ENCODE measurements at places on chromosomes 6 and 20.

DNA sequence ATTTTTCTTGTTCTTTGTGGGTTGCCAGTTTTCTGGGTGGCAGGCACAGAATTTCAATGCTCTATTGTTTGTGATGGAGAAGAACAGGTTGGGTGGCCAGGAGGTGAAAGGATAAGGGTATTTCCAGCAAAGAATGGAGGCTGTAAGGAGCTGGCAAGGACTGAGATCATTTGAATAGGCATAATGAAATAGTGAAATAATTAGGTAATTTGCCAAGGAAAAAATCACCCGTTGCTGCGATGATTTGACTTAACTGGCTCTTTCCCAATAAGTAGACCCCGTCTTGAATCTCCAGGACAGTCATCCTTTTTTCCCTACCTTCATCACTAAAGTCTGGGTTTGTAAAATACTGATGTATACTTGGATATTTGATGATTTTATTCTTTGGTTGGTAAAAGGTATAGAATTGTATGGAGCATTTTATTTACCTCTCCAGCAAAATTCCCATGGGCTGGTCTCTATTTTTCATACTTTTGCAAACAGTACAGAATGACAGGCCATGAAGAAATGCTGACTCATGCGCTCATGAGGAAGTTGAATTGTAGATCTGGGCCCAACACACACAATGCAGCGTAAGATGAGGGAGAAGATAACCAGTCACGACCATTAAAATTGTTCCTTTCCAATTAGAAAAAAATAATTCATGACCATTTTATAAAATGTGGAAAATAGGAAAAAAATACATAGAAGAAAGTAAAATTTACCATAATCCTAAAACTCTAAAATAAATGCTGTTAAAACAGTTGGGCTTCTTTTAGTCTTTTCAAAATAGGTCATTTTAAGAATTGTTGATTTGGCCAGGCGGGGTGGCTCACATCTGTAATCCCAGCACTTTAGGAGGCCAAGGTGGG, 2.4 kb upstream of the GCNT2 start:
- DNase-seq: peak; percentile 82

GRCh38 chr20:62294516-62294915, 8.3 kb upstream of the ADRM1 start:
- no peak for DNase-seq

DNA sequence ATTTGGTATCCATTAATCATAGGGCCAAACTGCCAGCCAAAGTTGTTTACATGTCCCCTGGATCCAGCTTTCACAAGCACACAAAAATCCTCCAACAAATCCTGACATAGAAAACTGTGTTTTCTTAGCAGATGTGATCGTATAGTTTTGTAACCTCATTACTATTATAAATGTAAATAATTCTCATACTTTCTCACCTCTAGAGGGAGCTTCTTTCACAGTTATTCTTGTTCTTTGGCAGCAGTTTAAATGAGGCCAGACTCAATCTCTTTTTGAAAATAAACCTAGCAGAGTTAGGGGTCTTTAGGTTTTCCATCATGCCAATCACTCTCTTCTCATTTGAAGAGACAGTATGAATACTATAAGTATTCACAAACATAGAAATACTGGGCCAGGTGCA, 17.0 kb upstream of the ZNF318 start:
- peak; percentile 60 for DNase-seq

DNA sequence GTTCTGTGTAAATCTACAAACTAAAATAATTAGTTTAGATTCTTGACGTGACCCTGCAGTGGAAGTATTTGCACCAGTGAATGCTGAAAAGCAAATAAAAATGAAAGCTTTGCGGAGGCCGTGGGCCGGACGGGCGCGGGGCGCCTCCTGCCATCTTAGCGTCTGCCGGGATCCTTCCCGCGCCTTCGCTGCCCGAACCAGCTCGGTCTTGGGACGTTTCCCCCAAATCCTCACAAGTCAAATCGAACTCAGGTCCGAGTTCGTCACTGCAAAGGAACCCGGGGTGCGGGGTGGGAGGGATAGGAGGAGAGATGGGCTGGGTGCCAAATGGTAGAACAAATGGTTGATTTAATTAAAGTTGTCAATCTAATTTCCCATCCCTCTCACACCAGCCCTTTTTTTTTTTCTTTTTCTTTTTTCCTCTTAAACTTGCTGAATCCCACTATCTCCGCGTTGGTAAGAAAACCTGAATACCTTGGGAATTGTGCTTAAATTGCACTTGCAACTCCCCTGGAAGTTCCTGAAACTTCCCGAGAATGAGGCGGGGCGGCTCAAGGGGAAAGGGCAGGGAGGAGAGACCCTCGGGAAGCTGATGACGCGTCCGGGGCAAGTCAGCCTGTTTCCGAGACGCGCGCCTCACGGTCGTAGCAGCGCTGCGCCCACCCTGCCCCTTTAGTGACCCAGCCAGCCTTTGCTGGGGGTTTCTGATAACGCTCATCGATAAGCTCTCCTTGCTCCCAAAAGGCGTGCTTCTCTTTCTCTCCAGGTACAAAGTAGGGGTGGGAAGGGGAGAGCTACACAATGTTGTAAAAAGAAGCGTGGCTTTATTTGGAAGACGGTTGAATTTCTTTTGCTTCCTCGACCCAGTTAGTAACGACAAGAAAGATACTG, 1.8 kb downstream of the GJA1 start:
- DNase-seq: peak; percentile 12
